CD8-positive, alpha-beta memory T cell (primary cell): ENCODE measurements at places on chromosomes 2 and 18. TPM values are rescaled to one million over a fixed set of nuclear protein-coding genes. Genes with fewer than 3 reads are reported as not detected.

ADCYAP1 gene
- total RNA-seq = not detected

GRP gene
- not detected for total RNA-seq

CLEC4F gene
- not detected for total RNA-seq

ERMN gene
- 0.64 TPM for total RNA-seq

CDK15 gene
- total RNA-seq = not detected

TTC39C gene
- total RNA-seq = 59.5 TPM

PLCL1 gene
- 0.71 TPM for total RNA-seq

TACR1 gene
- not detected for total RNA-seq

FBLN7 gene
- total RNA-seq = 2.1 TPM

FAM124B gene
- total RNA-seq = not detected

CD8B2 gene
- total RNA-seq = 3.6 TPM

MC2R gene
- not detected for total RNA-seq

STAM2 gene
- total RNA-seq = 19.8 TPM

ARHGEF33 gene
- total RNA-seq = 0.22 TPM

CYP1B1 gene
- 19.4 TPM for total RNA-seq

DNAJC5G gene
- total RNA-seq = not detected

DPP10 gene
- total RNA-seq = not detected

CHRNG gene
- not detected for total RNA-seq

OR6B2 gene
- not detected for total RNA-seq

MYOM1 gene
- 1.2 TPM for total RNA-seq

TMEM37 gene
- not detected for total RNA-seq

TMEM17 gene
- total RNA-seq = 0.84 TPM

STK11IP gene
- 32.2 TPM for total RNA-seq

SNED1 gene
- 1.8 TPM for total RNA-seq

MARCO gene
- total RNA-seq = not detected

CAPN13 gene
- total RNA-seq = not detected

GULP1 gene
- total RNA-seq = not detected

CD8B gene
- 259 TPM for total RNA-seq

ANKAR gene
- 3.2 TPM for total RNA-seq

EFR3B gene
- total RNA-seq = 0.20 TPM

TCF23 gene
- total RNA-seq = not detected

RAB11FIP5 gene
- total RNA-seq = 2.7 TPM

CNRIP1 gene
- not detected for total RNA-seq

CDH7 gene
- total RNA-seq = not detected

IL18R1 gene
- total RNA-seq = 17.9 TPM

LOXHD1 gene
- not detected for total RNA-seq

STAT4 gene
- total RNA-seq = 53.0 TPM

ATOH8 gene
- total RNA-seq = not detected

ALPI gene
- total RNA-seq = not detected

GPR45 gene
- not detected for total RNA-seq

ATG16L1 gene
- total RNA-seq = 32.0 TPM

LCT gene
- 0.48 TPM for total RNA-seq

GATA6 gene
- total RNA-seq = 0.04 TPM

DCDC2C gene
- not detected for total RNA-seq

C2orf68 gene
- total RNA-seq = 26.7 TPM

NLRC4 gene
- total RNA-seq = 0.07 TPM

LHCGR gene
- not detected for total RNA-seq

SNTG2 gene
- 1.7 TPM for total RNA-seq

CNGA3 gene
- total RNA-seq = not detected

FAHD2B gene
- total RNA-seq = 21.5 TPM

UGT1A3 gene
- total RNA-seq = not detected

GKN2 gene
- total RNA-seq = not detected

STON1 gene
- total RNA-seq = 0.89 TPM

COL3A1 gene
- total RNA-seq = 0.07 TPM

SAG gene
- total RNA-seq = not detected

ZNF385B gene
- not detected for total RNA-seq
